Psoas muscle (tissue), 8 donors: ENCODE measurements at places on chromosomes 5 and 9. TPM values are rescaled to one million over a fixed set of nuclear protein-coding genes. Genes with fewer than 3 reads are reported as not detected.

- DNase-seq, result no peak
- H3K27me3 ChIP-seq, result no peaks in the 10 kb centered on the region
- H3K4me1 ChIP-seq, result no peaks in the 10 kb centered on the region
- no peak overlapping the region for H3K27ac ChIP-seq
- no peak overlapping the region for H3K4me3 ChIP-seq
Observed at GRCh38 chr9:29290516-29290915, 1717.2 kb upstream of the C9orf72 start.

GRCh38 chr5:139762615-139763170 lies 32.9 kb upstream of the PSD2 start:
- no peaks in the 10 kb centered on the region for H3K4me1 ChIP-seq
- no peaks in the 10 kb centered on the region for H3K27me3 ChIP-seq
- H3K27ac ChIP-seq, result no peak overlapping the region

- H3K36me3 ChIP-seq, result no peaks in the 10 kb centered on the region
- DNase-seq, result peak; percentile 20
- H3K4me3 ChIP-seq, result no peak overlapping the region
- no peaks in the 10 kb centered on the region for H3K27me3 ChIP-seq
- H3K4me1 ChIP-seq, result no peaks in the 10 kb centered on the region
Observed at GRCh38 chr9:30575691-30576090, 1808.8 kb upstream of the ACO1 start.

GRCh38 chr5:154779105-154779504 lies 23.9 kb downstream of the LARP1 start:
- peak overlapping the region; percentile 43 for H3K4me3 ChIP-seq
- peak overlapping the region; percentile 85 for H3K27ac ChIP-seq
- H3K4me1 ChIP-seq, result peaks cover 99% of the 10 kb centered on the region
- DNase-seq, result no peak
- no peaks in the 10 kb centered on the region for H3K36me3 ChIP-seq

- DNase-seq, result peak; percentile 28
- H3K27me3 ChIP-seq, result no peaks in the 10 kb centered on the region
- H3K27ac ChIP-seq, result peak overlapping the region; percentile 100
- peaks cover 82% of the 10 kb centered on the region for H3K4me1 ChIP-seq
- H3K4me3 ChIP-seq, result no peak overlapping the region
Observed at GRCh38 chr5:140182803-140183367, 7.9 kb downstream of the CYSTM1 start.

- no peaks in the 10 kb centered on the region for H3K36me3 ChIP-seq
- no peaks in the 10 kb centered on the region for H3K27me3 ChIP-seq
- no peak overlapping the region for H3K27ac ChIP-seq
- no peak overlapping the region for H3K4me3 ChIP-seq
- no peak for DNase-seq
Observed at GRCh38 chr5:97455996-97456395, 272.9 kb upstream of the RIOK2 start.

DNA sequence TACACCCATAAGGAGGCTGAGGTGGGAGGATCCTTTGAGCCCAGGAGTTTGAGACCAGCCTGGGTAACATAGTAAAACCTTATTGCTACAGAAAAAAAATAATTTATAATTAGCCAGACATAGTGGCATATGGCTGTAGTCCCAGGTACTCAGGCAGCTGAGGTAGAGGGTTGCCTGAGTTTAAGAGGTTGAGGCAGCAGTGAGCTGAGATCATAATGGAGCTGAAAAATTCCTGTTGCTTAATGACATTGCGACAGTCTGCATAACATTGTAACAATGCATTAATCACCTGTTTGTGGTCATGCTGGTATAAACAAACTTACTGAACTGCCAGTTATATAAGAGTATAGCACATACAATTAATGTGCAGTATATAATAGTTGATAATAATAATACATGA lies 214.2 kb downstream of the TRIM32 start:
- H3K4me3 ChIP-seq, result no peak overlapping the region
- H3K4me1 ChIP-seq, result no peaks in the 10 kb centered on the region
- no peaks in the 10 kb centered on the region for H3K36me3 ChIP-seq
- H3K27ac ChIP-seq, result no peak overlapping the region
- DNase-seq, result no peak
- H3K27me3 ChIP-seq, result no peaks in the 10 kb centered on the region

- no peaks in the 10 kb centered on the region for H3K4me1 ChIP-seq
- H3K4me3 ChIP-seq, result no peak overlapping the region
- no peaks in the 10 kb centered on the region for H3K36me3 ChIP-seq
- H3K27me3 ChIP-seq, result no peaks in the 10 kb centered on the region
- no peak overlapping the region for H3K27ac ChIP-seq
Observed at GRCh38 chr9:98310752-98311392, 55.4 kb upstream of the TBC1D2 start.

DNA sequence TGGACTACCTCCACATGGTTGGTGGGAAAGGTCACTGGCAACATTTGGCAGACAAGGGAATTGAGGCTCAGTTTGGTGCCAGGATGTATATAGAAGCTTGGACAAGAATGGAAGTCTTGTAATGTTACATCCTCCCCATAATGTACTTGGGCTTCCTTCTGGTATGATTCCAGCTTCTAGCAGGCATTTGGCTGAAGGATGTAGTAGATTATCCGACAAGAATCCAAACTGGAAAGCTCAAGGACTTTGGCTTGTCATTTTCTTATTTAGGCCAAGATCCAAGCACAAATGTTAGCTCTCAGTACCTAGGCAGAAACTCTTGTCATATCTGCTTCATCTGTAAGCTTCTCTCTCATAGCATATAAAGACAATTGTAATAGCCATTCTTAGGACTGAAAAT lies 209.1 kb downstream of the MAPKAP1 start:
- H3K4me1 ChIP-seq, result no peaks in the 10 kb centered on the region
- H3K36me3 ChIP-seq, result no peaks in the 10 kb centered on the region
- H3K27ac ChIP-seq, result no peak overlapping the region
- no peaks in the 10 kb centered on the region for H3K27me3 ChIP-seq
- H3K4me3 ChIP-seq, result no peak overlapping the region
- no peak for DNase-seq

DNA sequence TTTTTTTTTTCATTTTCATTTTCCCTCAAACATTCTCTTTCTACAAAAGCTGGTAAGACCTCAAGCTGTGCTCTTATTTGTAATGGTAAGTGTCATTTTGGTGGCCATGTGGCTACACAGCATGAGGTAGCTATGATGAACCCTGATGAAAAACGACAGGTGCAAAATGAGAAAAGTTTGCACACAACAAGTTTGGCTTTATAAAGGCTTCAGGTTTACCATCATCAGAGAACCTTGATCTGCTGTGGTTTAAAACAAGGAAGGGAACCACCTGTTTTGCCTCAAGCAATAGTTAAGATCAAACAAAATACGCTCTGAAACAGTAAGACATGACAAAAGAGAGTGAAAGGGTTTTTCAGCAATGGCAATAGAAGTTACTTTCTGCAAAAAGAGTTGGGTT lies 1124.6 kb upstream of the ACO1 start:
- H3K36me3 ChIP-seq, result no peaks in the 10 kb centered on the region
- H3K27ac ChIP-seq, result no peak overlapping the region
- no peaks in the 10 kb centered on the region for H3K4me1 ChIP-seq
- no peak for DNase-seq
- no peak overlapping the region for H3K4me3 ChIP-seq
- H3K27me3 ChIP-seq, result no peaks in the 10 kb centered on the region

DNA sequence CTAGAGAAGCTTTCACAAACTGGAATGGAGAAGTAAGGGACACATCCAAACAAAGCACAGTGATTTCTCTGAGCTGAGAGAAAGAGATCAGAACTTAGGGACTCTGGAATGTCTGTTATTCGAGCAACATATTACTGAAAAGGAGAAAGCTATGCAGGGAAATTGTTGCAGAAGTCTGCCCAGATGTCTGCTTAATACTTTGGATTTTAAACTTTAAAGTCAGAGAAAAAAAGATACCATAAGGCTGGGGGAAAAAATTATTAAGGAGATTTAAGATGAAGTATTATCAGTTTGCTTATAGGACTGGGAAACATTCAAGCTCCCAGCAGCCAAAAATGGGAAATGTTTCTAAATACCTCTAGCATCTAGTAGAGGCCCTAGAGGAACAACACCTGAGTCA lies 803.9 kb downstream of the TAF11L14 start:
- H3K4me1 ChIP-seq, result no peaks in the 10 kb centered on the region
- H3K36me3 ChIP-seq, result no peaks in the 10 kb centered on the region
- no peak overlapping the region for H3K27ac ChIP-seq
- no peak overlapping the region for H3K4me3 ChIP-seq

DNA sequence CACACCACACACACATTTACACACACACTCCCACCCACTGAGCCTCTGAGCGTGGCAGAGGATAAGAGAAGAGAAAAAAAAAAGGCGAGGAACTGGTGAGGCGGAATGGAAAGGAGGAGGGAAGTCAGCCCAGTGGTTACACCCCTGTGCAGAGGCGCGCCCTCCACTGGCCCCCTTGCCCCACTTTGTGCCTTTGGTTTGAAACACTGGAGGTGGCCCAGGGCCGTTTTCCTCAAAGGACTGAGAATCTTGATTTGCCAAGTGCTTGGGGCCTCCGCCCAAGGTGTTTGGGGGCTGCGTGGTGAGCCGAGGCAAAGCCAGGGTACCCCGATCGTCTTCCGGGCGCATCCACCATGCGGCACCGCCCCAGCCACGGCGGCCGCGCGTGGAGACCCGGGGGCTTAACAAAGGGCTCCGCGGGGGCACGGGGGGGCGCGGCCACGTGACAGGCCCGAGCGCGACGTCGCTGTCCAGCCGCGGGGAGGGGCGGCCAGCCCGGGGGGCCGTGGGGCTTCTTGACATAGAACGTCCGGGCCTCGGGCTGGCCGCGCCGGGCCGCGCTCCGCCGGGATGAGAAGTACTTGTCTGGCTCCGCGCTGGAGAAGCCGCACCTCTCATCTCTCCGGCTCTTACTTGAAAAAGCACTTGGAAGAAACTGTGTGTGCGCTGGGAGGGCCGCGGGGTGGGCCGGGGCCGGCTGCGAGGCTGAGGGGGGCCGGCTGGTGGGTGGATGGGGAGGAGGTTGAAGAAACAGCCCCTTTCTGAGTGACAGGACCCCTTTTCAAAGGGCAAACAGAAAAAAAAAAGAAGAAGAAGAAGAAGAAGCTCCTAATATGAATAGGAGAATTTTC lies 21.0 kb downstream of the NR2F1 start:
- H3K27ac ChIP-seq, result no peak overlapping the region
- H3K4me3 ChIP-seq, result peak overlapping the region; percentile 48
- peaks cover 8% of the 10 kb centered on the region for H3K4me1 ChIP-seq
- peak; percentile 53 for DNase-seq

GRCh38 chr5:171313481-171314206 lies 4.6 kb downstream of the TLX3 start:
- no peak overlapping the region for H3K27ac ChIP-seq
- peaks cover 98% of the 10 kb centered on the region for H3K27me3 ChIP-seq
- H3K4me3 ChIP-seq, result no peak overlapping the region
- H3K36me3 ChIP-seq, result no peaks in the 10 kb centered on the region
- no peak for DNase-seq

- H3K27me3 ChIP-seq, result no peaks in the 10 kb centered on the region
- H3K36me3 ChIP-seq, result no peaks in the 10 kb centered on the region
- peaks cover 35% of the 10 kb centered on the region for H3K4me1 ChIP-seq
- H3K4me3 ChIP-seq, result no peak overlapping the region
Observed at GRCh38 chr5:143506836-143507552, 103.5 kb upstream of the NR3C1 start.

DNA sequence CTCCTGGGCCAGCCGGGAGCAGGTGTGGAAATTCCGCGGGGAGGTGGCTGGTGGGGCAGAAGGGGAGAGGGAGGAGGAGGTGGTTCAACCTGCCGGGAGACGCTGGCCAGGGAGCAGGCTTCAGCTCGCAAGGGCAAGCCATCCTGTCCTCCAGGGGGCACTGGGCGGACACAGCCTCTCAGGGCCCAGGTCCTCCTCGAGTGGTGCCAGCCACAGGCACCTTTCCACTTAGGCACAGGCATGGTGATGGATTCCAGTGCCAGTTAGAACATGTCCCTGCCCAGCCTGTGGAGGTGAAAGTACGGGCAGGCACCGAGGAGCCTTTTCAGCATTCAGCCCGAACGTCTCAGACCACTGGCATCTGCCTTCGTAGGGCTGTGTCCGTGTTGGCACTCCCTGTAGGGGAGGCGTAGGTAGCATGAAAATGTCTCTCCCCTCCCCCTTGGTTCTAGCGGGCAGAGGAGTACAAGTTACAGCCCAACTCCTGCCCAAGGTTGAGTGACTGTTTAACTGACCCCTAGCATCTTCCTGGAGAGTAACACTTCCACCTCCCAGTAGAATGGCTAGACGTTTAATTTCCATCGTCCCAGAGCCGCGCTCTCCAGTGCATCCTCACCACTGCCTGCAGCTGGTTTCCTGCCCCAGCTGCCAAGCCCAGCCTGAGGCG lies 48.9 kb downstream of the DAB2IP start:
- no peaks in the 10 kb centered on the region for H3K36me3 ChIP-seq
- H3K27me3 ChIP-seq, result no peaks in the 10 kb centered on the region
- H3K27ac ChIP-seq, result peak overlapping the region; percentile 79
- peak; percentile 66 for DNase-seq
- H3K4me1 ChIP-seq, result peaks cover 36% of the 10 kb centered on the region
- H3K4me3 ChIP-seq, result peak overlapping the region; percentile 66

GRCh38 chr5:8317335-8317734 lies 448.4 kb downstream of the MTRR start:
- no peak overlapping the region for H3K4me3 ChIP-seq
- DNase-seq, result no peak
- no peaks in the 10 kb centered on the region for H3K27me3 ChIP-seq
- H3K4me1 ChIP-seq, result no peaks in the 10 kb centered on the region

- no peak overlapping the region for H3K27ac ChIP-seq
- no peaks in the 10 kb centered on the region for H3K36me3 ChIP-seq
- H3K4me3 ChIP-seq, result peak overlapping the region; percentile 15
- peak; percentile 54 for DNase-seq
Observed at GRCh38 chr5:38265546-38266179, 7.3 kb downstream of the EGFLAM start.

Gene FAM221B
- total RNA-seq, result not detected

Gene FBXW2
- 27.5 TPM for total RNA-seq

Gene PCDHGA2
- total RNA-seq, result 1.8 TPM

Gene RELL2
- not detected for total RNA-seq

Gene MARCHF3
- 16.2 TPM for total RNA-seq

Gene SLC1A1
- 1.2 TPM for total RNA-seq

Gene TAF1L
- total RNA-seq, result not detected

Gene GRXCR2
- total RNA-seq, result not detected

Gene OR13C5
- not detected for total RNA-seq

Gene SPINK7
- total RNA-seq, result not detected

Gene CCL27
- not detected for total RNA-seq

Gene CDKN2A
- total RNA-seq, result 0.32 TPM
